ENCODE measurements at places on chromosomes 4 and X.

- DNase-seq = no peak
Observed at GRCh38 chr4:1972414-1972813, 36.4 kb downstream of the NELFA start.

GRCh38 chr4:48827622-48828021 lies 3.3 kb upstream of the OCIAD1 start:
- no peak for DNase-seq

DNA sequence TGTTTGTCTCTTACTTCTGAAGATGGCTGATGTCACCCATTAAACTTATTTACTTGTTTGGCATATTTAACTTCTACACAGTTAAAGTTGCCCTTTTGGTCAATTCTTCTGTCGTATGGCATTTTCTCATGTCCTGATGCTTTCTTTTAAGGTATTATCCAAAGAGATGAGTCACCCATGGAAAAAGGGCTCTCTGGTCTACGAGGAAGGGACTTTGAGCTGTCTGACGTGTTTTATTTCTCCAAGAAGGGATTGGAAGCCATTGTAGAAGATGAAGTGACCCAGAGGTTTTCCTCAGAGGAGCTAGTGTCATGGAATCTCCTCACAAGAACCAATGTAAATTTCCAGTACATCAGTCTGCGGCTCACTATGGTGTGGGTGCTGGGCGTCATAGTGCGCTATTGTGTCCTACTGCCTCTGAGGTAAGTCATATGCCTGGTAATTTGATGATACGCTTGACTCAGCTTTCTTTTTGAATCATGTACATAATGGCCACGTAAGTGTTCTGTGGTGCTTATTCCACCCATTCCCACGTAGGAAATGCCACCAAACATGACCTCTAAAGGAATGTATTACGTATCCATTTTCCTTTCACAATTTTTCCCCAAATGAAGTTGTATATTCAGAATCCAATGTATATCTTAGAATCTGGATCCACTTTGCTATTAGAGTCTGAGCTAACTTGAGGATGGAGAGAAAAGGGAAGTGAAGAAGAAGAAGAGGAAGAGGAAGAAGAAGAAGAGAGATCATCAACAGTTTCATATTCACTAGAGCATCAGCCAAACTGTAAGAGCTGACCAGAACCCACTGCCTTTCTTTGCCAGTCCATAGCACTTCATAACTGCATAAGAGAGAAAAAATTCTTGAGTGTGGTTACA lies 45.7 kb downstream of the GPAT3 start:
- no peak for DNase-seq

DNA sequence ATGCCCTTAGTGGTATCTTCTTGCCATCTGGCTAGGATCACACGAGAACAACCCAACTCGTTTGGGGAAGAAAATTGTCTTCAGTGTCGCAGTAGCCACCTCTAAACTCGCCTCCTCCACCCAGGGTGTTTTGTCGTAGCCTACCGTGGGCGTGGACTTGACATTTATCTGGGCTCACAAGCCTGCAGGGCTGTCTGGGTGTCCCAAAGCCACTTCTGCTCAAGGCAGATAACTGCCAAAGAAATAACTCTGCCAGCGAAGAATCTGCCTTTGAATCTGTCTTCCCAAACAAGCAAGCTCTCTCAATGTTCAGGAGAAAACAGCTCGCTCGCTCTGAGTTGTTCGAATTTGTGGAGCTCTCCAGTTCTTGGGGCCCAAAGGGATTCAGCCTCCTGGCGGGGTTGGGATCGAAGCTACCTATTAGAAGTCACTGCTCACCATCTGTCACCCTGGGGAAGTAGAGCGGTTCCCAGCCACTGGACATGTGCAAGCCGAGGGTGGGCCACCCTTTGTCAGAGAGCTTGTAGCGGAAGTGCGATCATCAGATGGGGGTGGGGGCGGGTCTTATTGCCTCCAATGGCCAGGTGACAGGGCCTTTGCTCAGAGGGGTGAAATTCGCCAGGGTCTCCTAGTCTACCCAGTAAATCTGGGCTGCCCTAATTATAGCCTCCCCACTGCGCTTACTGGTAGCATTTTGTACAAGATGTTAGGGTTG lies 14.8 kb downstream of the BLOC1S4 start:
- no peak for DNase-seq

- no peak for DNase-seq
Observed at GRCh38 chrX:71067089-71067488, 1.0 kb downstream of the SNX12 start.

DNA sequence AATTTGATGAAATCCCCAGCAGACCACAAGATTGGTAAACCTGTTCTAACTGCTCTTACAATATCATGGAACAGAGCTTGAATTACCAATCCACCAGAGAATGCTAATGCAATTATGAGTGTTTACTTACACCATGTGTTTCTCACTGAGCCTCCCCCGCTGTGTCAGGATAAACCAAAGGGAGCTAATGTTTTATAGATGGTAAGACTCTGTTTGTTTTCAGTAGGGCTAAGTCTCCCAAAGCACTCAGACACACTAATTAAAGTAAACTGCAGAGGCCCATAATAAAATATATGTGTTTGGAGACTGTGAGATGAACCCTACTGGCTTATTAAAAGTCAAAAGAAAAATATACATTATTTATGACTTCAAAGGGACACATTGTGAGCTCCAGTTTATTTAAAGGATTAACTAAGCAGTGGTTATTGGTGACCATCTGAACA lies 261.7 kb upstream of the FAM241A start:
- DNase-seq = no peak

DNA sequence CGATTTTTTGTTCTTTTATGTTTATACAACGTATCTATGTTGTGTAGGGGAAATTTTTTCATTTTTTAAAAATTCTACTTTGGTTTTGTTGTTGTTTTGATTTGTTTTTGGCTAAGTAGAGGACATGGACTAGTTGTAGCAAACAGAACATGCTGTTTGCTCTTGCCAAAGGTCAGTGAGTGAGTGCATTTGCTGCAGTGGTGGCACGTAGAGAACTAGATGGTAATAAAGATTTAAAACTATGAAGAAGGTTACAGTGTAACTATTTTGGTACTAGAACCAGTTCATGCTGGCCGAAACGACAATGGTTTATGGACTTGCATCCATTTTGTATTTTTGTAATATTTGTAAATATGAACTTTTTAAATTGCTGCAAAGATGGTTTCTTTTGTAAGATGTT lies 1.9 kb upstream of the SCML1 start:
- no peak for DNase-seq

GRCh38 chr4:138182838-138183426 lies 59.2 kb downstream of the SLC7A11 start:
- DNase-seq = peak; percentile 6
